Spleen (tissue), 13 donors: ENCODE measurements at places on chromosomes 3 and 15. TPM values are rescaled to one million over a fixed set of nuclear protein-coding genes. Genes with fewer than 3 reads are reported as not detected.

AHSG gene
- total RNA-seq, result not detected

DOCK3 gene
- 0.60 TPM for total RNA-seq

SEMA7A gene
- total RNA-seq, result 132 TPM

ARPIN gene
- total RNA-seq, result 11.9 TPM

BNC1 gene
- total RNA-seq, result not detected

KAT2B gene
- total RNA-seq, result 58.0 TPM

PPP1R14D gene
- not detected for total RNA-seq

NRG4 gene
- total RNA-seq, result not detected

CAMK2N2 gene
- not detected for total RNA-seq

P2RY13 gene
- 36.1 TPM for total RNA-seq

UTS2B gene
- 0.89 TPM for total RNA-seq

GOLGA6A gene
- total RNA-seq, result not detected

PLSCR2 gene
- 0.66 TPM for total RNA-seq

ATRIP gene
- 6.4 TPM for total RNA-seq

IL5RA gene
- total RNA-seq, result 3.0 TPM

P2RY14 gene
- 3.9 TPM for total RNA-seq

GRAMD1C gene
- total RNA-seq, result 5.3 TPM

SERPINI2 gene
- total RNA-seq, result not detected

GOLGA8G gene
- total RNA-seq, result not detected

CRYGS gene
- 4.2 TPM for total RNA-seq

FBLN2 gene
- total RNA-seq, result 7.4 TPM

HTD2 gene
- 11.7 TPM for total RNA-seq

ZNF620 gene
- 6.0 TPM for total RNA-seq

ALDH1A2 gene
- total RNA-seq, result 7.5 TPM

EDC3 gene
- total RNA-seq, result 27.7 TPM

SAMD7 gene
- total RNA-seq, result not detected

RARRES1 gene
- total RNA-seq, result 18.7 TPM

KLHL6 gene
- 34.6 TPM for total RNA-seq

DAPK2 gene
- 22.6 TPM for total RNA-seq

RASL12 gene
- 19.5 TPM for total RNA-seq

SLC22A13 gene
- total RNA-seq, result 0.52 TPM

H1-8 gene
- not detected for total RNA-seq

MBNL1 gene
- total RNA-seq, result 433 TPM

MESP2 gene
- total RNA-seq, result not detected

GOLGA6B gene
- total RNA-seq, result not detected

GOLGA6L4 gene
- 1.9 TPM for total RNA-seq

RHCG gene
- not detected for total RNA-seq

RPP25 gene
- total RNA-seq, result 10.9 TPM

TPRG1 gene
- total RNA-seq, result 5.1 TPM

AGTR1 gene
- total RNA-seq, result 4.4 TPM

INSYN1 gene
- not detected for total RNA-seq

CFAP92 gene
- 1.2 TPM for total RNA-seq

CADPS gene
- total RNA-seq, result 0.60 TPM

SUSD5 gene
- total RNA-seq, result 0.43 TPM

FILIP1L gene
- 17.6 TPM for total RNA-seq

SH2D7 gene
- not detected for total RNA-seq

PRC1 gene
- 40.0 TPM for total RNA-seq

FGF7 gene
- 1.4 TPM for total RNA-seq
